Posterior vena cava (tissue), 2 donors: ENCODE measurements at places on chromosomes 1 and 21.

- peak; percentile 56 for DNase-seq
These were observed 2.4 kb downstream of the NPHP4 start for GRCh38 chr1:5989731-5990271.

DNA sequence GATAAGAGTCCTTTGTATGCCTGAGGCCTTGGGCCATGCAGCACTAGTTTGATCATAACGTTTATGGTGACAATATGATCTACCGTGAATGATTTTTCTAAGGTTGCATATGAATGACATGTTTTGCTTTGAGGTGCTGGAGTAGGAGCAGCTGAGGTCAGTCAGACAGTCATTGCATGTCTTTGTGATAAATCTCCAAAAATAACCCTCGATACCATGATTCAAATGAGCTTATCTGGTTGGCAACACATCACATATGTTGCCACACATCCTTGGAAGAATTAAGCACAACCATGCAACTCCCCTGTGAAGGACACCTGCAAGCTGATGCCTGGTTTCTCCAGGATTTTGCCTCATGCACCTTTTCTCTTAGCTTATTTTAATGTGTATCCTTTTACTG lies 394.5 kb downstream of the LTN1 start:
- DNase-seq: no peak

DNA sequence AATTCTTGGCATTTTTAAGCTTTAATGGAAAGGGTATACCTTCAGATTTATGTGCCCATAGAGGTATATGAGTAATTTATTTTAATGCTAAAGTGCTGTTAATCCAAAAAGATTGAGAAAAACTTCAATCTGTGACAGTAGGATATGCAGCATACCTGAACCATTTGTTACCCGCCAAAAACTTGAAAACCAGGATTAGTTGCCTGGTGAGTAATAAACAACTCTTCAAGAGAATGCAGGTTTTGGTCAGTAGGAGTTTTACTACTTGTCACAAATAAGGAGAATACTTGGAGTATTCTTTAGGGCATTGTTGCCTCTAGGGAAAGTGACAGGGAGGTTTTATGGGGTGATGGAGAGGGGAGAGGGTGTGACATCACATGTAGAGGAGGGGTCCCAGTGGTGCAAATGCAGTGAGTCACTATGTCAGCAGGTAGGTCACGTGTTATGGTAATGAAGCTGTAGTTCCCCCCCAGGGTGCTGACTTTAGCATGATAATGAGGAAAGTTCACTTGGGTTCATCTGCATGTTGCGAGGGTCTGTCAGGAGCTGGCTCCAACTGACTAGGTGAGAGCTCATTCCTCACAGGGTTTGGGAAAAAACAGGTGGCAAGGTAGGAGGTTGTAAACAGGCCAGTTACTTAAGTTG lies 23.1 kb downstream of the USP25 start:
- no peak for DNase-seq

DNA sequence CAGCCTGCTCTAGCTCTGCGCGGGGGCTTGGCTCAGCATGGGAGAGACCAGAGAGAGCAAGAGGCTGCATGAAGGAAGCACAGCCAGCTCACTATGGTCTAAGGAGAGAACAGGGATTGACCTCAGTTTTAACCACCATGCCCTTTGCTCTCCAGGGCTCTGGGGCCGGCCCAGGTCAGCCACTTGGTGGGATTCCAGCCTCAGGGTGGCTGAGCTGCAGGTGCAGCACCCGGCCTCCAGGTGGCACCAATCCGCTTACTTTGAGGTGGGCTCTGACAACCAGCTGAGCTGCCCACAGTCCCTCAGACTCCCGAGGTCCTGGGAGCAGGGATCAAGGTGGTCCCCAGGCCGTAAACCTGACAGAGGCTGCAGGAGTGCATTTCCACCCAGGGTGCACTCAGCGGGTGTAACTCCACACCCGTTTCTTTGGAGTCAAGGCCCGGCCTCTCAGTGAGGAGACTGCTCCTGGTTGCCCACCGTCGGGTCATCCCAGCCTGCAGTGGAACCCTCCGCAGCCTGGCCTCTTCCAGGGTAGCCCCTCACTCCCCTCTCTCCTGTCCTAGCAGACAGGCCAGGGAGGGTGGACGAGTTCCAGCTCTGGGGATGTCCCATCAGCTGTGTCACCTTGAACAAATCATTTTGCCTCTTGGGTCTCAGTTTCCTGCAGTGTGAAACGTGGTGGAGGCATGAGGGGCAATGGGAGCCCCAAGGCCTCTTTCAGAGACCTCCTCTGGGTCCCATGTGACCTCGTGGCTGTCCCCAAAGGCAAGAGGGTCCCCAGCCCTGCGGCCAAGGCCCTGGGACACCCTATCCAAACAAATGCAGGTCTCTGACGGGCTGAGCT lies 607 bp upstream of the LGR6 start:
- no peak for DNase-seq

DNA sequence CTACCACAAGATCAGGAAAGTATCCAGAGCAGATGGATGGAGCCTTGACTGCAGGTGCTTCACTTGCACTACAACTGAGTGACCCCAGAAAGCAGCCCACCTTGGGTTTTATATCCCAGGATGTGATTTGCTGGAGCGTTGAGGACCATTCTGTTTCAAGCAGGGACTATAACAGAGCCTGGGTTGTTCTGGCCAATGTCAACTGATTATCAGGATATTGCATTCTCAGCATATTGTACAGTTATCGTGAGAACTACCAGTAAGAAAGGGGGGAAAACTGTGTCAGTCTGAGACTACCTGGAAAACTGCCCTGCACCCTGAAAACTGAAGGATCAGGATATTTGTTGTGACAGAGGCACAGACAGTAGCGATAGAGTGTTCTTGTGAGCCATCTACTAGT lies 8.0 kb downstream of the ZNF669 start:
- no peak for DNase-seq

GRCh38 chr1:29264773-29265389 lies 28.6 kb downstream of the PTPRU start:
- no peak for DNase-seq

GRCh38 chr1:233375653-233376052 lies 48.1 kb downstream of the MAP3K21 start:
- DNase-seq: no peak

DNA sequence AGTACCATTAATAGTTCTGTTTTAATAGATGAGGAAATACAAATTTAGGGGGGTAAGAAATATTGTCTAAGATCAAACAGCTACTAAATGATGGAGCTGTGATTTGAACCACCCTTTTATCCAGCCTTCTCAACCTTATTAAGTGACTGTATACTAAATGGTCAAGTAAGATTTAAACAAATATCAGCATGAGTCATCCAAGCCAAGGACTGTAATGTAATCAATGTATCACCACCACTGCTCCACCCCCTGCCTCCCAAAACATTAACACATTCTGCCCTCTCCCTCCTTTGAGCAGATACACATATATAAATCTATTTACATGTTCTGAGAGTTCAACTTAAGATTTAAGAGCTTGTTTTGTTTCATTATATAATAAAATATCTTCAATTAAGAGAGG lies 58.9 kb downstream of the LRRC40 start:
- no peak for DNase-seq

GRCh38 chr1:202563818-202564217 lies 146.4 kb downstream of the SYT2 start:
- no peak for DNase-seq

DNA sequence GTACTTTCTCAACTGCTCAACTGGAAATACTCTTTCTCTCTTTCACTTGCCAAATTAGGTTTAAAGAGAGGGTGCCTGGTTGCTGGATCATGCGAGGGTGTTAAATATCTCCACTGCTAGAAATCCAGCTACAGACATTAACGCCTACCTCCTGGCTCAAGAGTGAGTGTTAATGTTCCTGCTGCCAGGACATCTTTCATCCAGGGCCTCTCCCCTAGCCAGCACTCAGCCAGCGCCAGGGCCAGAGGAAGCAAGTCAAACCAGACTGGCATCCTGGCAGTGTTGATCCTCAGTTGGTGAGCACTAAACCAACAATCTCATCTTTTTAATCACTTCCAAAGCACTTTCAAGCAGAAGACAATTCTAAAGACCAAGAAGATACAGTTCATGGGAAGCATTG lies 92.9 kb upstream of the BARHL2 start:
- no peak for DNase-seq

DNA sequence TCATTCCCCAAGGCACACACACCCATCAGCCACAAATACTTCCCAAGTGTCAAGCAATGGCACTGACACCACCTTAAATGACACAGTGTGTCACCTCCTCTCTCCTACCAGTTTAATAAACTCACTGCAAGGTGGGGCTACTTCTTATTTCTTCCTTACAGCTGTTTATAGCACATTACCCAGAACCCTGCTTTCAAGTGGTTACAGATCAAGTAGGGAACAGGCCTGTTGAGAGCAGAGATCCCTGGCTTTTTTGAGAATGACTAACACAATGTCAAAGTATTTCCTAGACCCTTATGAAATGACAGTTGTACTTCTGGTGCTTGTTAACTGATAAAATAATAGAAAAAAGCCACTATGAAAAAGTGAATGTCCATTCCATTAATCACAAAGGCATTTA lies 19.8 kb downstream of the ZBTB17 start:
- no peak for DNase-seq

GRCh38 chr1:204502241-204502640 lies 7.6 kb upstream of the PIK3C2B start:
- no peak for DNase-seq

DNA sequence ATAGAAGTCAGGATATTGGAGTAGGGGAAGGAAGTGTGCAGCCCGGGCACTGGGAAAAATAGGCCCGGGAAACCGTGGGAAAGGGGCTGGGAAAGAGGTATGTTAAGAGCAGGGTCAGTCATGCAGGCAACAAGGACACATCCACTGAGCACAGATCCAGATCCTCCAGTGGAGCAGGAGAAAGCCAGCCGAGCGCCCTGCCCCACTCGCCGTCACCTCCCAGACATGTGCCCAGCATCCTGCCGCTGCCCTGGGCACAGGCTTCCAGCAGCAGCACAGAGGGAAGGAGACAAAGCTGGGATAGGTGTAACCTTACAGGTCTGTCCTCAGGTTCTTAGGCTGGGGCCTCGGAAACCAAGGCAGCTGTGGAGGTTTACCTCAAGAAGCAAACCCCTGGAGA lies 64.2 kb downstream of the FAM163A start:
- no peak for DNase-seq

DNA sequence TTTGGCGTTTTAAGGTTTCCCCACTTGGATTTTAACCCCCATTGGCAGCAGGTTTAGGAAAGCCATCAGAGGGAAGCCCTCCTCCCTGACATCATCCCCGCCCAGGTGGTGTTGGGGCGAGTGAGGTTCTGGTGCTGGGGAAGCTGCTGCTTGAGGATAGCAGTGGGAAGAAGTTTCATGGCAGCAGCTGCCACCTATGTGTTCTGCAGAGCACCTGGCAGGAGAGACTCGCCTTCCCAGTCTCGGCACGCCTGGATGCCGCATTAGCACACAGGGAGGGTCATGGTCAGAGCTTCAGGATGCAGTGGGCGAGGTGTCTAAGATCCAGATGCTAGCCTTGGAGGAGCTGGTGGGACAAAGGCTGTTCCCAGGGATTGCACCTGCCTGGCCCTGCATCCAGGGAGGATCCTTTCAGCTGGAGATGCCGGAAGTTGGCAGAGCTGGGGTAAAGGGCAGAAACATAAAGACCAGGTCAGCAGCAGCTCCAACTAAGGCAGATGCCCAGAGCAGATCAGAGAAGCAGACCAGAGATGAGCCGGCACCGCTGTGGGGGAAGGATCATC lies 33.9 kb downstream of the ABCG1 start:
- no peak for DNase-seq

DNA sequence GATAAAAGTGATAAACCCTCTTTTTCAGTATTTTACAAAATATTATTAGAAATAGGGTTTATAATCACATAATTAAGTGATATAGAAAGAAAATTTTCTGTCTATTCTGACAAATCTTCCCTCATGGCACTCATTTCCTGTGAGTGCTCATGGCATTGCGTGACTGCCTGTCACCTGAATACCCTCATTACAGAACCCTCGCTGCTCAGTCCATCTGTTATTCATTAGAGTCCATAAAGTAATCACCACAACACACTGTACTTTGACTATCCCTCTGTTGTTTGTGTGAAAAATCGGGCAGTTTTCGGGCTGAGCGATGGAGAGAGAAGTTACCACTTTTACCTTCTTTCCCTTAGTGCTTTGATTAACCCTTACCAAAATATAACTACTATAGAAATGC lies 100.4 kb upstream of the BRINP3 start:
- no peak for DNase-seq

DNA sequence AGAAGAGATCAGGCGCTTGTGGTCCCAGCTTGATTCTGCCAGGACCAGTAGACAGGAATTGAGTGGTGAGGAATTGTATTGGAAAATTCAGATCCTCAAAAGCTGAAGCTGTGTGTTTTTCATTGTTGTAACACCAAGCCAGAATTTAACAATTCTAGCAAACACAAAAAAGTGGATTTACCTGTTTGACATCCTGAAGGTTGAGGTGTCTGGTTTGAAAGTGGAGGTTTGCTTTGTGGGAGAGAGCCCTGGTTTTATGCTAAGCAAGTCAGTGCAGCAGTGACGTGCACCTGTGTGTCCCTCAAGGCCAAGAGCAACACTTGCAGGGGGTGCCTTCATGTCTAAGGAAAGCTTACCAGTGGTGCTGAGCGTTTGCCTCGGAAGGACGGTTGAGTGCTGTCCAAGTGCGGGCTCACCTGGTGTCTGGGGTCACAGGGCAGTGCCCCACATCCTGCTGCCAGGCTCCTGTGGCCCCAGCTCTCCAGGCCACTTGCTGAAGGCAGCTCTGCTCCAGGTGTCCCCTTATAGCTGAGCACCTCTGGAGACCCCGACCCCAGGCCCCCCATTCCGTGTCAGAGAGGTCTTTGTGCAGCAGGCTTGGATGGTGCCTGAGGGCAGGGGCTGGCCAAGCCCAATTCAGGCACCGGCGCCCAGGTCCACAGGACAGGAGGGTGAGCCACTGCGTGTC lies 27.7 kb downstream of the PCNT start:
- DNase-seq: no peak

DNA sequence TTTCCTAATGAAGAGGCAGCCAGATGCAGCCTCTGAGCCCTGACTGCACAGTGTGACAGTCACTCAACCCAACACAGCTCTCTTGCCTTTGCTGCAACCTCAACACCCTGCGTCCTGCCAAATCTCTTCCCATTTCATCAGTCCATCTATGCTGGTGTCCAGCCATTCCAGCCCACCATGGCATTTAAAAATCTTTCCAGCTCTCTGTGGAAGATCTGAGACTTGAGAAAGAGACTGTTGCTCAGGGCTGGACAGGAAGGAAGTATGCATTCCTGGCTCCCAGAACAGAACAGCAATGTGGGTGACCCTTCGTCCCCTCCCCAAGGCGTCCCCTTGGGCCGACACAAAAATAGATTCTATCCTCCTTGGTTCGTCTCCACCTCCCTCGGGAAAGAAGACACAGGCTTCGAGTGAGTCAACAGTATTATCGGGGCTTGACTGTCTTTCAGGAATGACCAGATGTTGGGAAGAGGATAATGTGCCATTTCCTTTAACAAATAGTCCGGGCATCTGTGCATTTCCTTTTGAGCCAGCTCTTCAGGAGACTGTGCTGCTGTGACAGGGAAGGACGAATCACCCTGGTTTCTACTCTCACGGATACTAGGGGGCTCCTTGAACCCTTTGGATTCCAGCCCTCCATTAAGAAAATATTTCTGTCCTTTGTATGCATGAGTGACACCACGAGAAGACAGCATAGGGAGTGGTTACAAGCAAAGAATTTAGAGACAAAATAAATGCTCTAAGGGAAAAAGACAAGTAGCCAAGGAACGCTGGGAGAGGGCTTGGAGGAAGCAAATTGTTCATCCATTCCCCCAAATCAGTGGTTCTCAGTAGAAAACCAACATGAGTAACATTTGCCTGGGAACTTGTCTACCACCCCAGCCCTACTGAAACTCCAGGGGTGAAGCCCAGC lies 111.4 kb upstream of the CDC42BPA start:
- no peak for DNase-seq

- no peak for DNase-seq
These were observed 51.8 kb downstream of the TNFRSF8 start for GRCh38 chr1:12114916-12115315.

- no peak for DNase-seq
These were observed 34.8 kb upstream of the GREM2 start for GRCh38 chr1:240646571-240647240.
